ENCODE measurements at places on chromosomes 16 and 17.
A peak's percentile ranks its signal among the peaks of the same experiment; 100 is the strongest.

DNA sequence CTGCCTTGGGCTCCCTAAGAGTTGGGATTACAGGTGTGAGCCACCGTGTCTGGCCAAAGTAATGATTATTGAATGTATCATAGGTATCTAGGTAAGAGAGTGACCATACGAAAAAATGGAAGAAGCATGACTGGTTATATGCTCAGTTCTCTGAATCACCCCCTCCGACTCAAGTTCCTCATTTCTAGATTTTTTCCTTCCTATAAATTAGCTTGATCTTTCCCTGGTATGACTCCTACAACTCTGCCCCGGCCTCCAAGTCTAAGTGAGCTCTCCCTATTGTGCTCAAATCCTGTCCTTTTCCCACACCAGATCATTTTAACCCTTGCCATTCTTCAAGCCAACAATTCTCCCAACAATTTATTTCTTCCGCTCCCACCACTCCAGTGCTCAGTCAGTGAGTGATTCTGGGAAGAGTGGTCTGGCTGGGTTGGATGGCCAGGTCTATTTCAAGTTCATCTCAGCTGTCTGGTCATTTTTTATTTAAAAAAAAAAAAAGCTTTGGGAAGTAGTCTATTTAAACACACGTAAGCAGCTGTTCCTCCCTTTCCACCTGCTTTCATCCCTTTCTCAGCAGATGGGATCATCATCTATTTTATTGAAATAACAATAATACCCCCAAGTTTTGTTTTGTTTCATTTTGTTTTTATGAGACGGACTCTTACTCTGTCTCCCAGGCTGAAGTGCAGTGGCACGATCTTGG lies 120.2 kb upstream of the HS3ST2 start:
- no peak for DNase-seq

GRCh38 chr17:73522696-73523095 lies 121.5 kb downstream of the SDK2 start:
- no peak for DNase-seq

DNA sequence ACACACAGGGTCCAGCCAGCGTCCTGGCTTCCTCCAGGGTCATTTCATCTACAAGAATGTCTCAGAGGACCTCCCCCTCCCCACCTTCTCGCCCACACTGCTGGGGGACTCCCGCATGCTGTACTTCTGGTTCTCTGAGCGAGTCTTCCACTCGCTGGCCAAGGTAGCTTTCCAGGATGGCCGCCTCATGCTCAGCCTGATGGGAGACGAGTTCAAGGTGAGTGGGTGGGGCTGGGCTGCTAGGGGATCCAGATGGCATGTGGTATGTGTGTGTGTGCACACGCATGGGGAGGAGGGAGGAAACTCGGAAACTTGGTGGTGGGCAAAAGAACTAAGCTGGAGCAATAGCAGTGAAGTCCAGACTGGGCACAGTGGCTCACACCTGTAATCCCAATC lies 11.5 kb downstream of the CETP start:
- DNase-seq = no peak

GRCh38 chr16:50318796-50319578 lies 49.8 kb downstream of the BRD7 start:
- DNase-seq = peak; percentile 15

GRCh38 chr17:37507111-37507510 lies 17.4 kb downstream of the DUSP14 start:
- no peak for DNase-seq

Data from stimulated activated CD4-positive, alpha-beta T cell treated with anti-CD3 and anti-CD28 coated beads, Interleukin-2, amount 100 ng/mL, for 24 hours (primary cell).